ENCODE measurements at places on chromosomes 12 and 14.

DNA sequence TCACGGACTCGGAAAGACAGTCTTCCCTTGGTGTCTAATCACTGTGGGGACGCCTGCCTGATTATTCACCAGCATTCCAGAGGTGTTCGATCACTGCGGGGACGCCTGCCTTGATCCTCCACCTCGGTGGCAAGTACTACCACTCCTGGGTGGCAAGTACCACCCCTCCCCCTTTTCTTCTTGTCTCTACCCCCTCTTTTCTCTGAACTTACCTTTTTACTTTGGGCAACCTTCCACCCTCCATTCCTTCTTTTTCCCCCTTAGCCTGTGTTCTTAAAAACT, 12.0 kb upstream of the LGMN start:
- DNase-seq = no peak

- DNase-seq = no peak
Measured at GRCh38 chr14:73223049-73223448, 14.3 kb upstream of the PAPLN start.

GRCh38 chr12:106228320-106228710, 19.5 kb downstream of the CKAP4 start:
- no peak for DNase-seq

DNA sequence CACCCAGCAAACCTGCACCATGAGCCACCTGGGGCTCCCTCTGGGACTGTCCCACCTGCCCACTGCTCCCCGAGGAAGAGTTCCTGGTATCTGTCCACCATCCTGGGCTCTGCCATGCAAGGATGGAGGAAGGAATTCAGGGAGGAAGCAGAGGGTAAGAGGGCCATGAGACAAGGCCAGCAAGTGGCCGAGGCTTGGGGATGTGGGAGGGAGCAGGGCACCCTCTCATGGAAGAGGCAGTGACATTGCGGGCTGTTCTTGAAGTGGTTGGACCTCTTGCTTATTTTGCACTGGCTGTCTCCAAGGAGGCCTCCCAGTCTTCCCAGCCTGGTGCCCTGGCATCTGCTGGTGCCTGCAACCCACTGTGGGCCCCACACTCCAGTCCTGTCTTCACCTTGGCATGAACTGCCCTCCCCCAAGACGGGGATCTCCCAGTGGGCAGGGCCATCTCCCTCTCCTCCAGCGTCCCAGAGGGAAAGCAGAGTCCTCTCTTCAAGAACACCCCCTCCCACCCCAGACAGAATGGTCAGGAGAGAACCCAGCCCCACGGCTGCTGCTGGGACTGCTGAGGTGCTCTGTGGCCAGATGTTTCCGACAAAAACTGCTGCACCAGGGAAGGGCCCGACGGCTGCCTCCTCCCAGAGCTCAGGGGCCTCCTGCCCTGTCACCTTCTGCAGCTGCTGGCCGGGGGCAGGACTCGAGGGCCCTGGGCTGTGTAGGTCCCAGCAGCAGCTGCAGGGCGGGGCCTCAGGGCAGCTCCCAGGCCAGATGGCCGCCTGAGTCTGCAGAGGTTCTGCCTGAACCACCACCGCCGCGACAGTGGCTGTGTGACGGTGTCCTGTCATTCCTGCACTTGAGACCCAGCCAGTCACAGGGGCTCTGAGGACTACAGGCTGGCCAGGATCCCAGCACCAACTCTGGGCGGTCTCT, 1.8 kb upstream of the AKT1 start:
- DNase-seq = no peak

DNA sequence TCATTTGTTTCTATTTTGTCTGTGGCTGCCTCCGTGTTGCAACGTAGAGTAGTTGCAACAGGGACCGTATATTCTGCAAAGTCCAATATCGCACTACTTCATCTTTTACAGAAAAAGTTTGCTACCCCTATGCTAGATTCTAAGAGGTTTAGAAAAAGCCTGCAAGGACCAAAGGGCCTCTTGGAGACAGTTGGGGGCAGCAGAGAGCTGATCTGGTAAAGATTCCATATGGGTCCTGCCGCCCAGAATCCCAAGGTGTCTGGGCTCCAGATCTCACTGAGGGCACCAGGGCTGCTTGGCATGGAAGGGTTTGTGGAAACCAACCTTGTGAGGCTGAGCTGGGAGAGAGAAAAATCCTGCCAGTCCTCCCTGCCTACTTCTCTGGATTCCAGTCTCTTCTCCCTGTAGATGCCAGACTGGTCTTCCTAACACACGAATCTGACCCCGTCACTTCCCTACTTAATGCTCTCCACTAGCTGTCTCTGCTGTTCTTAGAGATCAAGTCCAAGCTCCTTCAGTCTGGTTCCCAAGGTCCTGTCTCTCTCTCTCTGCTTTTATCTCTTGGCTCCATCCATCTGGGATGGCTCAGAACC, 74.6 kb downstream of the GLRX5 start:
- no peak for DNase-seq

- DNase-seq = no peak
Measured at GRCh38 chr14:36226164-36226563, 49.6 kb upstream of the PTCSC3 start.

DNA sequence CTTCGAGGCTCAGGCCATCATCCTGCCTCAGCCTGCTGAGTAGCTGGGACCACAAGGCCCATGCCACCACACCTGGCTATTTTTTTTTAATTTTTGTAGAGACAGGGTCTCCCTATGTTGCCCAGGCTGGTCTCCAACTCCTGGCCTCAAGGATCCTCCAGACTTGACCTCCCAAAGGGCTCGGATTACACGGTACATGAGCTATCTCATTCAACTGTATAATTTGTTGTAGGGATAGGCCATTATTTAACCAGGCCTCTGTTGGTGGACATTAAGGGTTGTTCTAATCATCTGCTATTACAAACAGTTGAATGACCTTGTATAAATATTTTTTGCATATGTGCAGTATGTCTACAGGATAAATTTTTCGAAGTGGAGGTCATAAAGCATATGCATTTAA, 9.0 kb downstream of the KIF5A start:
- no peak for DNase-seq

Data from nucleus accumbens (tissue), 56 donors.